ENCODE measurements at places on chromosomes 12 and 14. TPM values are rescaled to one million over a fixed set of nuclear protein-coding genes. Genes with fewer than 3 reads are reported as not detected.

GRCh38 chr12:10771132-10771733 is 31.2 kb downstream of the TAS2R7 start:
- H3K27ac ChIP-seq = no peak overlapping the region
- no peak for DNase-seq

DNA sequence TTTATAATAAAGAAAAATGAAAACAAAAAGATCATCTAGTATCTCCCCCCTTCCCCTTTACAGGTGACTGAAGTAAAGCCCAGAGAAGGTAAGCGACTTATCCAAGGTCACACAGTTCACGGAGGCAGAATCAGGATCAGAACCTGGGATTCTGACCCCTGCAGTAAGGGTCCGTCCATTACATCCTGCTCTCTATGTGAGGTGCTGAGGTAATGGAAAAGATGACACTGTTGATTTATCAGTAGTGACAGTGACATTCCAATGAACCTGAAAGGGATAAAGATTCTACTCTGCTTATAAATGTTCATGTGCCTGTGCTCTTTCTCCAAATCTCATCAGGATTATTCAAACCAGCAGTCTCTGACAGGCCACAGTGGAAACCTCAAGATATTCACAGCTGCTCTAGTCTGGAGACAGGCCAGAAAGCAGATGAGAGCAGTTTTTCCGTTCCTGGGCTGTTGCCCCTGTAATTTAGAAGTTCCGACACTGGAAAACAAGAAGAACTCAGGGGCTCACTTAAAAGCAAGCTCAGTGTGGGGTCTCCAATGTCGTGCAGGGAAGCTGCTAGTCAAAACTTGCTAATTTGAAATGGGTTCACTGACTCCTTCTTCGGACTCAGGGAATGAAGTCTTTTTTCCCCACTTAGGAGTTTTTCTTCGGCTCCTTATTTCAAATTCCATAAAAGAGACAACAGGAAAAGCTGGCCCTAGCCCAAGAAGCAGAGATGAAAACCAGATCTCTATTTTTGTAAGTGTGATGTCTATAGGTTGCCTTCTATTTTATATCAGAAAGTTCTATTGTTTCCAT is 131.8 kb upstream of the EEA1 start:
- H3K36me3 ChIP-seq = no peaks in the 10 kb centered on the region
- peak; percentile 26 for DNase-seq
- H3K4me1 ChIP-seq = peaks cover 17% of the 10 kb centered on the region

DNA sequence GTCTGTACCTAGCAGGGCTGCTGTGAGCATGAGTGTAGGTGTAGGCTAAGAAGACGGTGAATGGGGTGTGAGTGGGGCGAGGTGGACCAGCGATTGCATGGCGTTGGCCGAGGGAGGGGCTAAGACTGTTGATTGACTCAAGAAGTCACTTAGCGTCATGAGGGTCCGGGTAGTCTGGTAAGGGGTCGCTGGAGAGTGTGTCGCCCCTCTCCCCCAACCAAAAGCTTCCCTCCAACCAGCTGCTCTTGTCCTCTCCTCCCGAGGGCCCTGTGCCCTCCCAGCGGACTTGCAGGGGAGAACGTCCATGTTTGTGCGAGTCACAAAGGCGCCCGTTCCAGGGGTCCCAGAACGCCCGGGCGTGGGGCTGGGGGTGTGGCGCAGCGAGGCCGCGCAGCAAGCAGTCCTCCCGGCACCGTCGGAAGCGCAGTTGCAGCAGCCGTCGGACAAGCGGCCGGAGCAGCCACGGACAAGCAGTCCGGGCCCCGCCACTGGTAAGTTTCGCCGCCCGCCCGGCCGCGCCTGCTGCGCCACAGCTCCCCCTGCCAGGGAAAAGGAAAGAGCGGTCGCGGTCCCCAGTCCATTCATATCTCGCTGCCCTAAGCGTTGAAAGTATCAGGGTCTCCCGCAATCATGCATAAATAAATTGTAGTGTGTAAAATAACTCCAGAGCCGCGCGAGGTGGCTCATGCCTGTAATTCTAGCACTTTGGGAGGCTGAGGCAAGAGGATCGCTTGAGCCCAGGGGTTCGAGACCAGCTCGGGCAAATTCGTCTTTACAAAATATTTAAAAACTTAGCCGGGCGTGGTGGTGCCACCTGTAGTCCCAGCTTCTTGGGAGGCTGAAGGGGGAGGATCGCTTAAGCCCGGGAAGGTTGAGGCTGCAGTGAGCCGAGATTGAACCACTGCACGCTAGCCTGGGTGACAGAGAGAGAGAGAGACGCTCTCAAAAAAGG is at the start of gene CCDC63:
TSS of gene CCDC63 (plus strand) at position 373 of the 952 bp plus-strand sequence. CDS start 5,968 bp downstream, outside the sequence.
- peak; percentile 37 for DNase-seq
- no peaks in the 10 kb centered on the region for H3K36me3 ChIP-seq
- peaks cover 55% of the 10 kb centered on the region for H3K27me3 ChIP-seq
- peaks cover 11% of the 10 kb centered on the region for H3K4me1 ChIP-seq
- H3K27ac ChIP-seq = no peak within 1 kb of the TSS
- H3K4me3 ChIP-seq = peak within 1 kb of the TSS; percentile 77

Gene RECQL
- 90.7 TPM for total RNA-seq

Gene ADAM20
- 0.12 TPM for total RNA-seq

Gene SLC2A14
- total RNA-seq = 0.08 TPM

Gene HIGD1C
- not detected for total RNA-seq

Gene KRT78
- not detected for total RNA-seq
